ENCODE measurements at places on chromosomes 3 and 15. TPM values are rescaled to one million over a fixed set of nuclear protein-coding genes. Genes with fewer than 3 reads are reported as not detected.

Gene STAC
- 19.3 TPM for total RNA-seq

Gene HRG
- total RNA-seq = under 0.01 TPM

DNA sequence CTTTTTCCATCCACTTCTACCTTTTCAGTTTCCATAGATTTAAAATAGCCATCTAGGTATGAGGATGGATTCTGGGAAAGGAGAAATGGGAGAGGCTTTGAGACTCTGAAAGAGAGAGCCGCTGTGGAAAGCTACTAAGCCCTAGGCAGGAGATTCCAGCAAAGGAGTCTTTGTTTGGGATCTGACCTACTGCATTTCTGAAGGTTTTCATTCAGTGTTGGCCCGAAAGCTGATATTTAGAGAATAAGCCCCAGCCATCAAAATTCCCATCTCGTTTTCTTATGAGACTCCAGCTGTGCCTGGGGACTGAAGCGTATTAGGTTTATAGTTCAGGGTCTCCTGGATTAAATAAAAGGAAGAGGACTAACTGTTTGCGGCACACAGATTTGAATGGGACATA is 19.5 kb downstream of the LIPH start:
- no peak for DNase-seq

DNA sequence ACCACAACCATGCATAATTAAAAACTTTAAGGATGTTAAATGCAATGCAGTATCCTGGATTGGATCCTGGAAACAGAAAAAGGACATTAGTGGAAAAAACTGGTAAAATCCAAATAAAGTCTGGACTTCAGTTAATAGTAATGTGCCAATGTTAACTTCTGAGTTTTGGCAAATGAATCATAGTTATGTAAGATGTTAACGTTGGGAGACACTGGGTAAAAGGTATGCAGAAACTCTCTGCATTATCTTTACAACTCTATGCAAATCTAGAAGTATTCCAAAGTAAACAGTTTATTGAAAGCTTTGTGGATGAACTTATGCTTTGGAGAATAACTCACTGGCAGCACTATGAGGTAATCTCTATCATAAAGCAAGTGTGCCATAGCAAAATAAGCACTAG is 357.4 kb downstream of the RORA start:
- DNase-seq = no peak

DNA sequence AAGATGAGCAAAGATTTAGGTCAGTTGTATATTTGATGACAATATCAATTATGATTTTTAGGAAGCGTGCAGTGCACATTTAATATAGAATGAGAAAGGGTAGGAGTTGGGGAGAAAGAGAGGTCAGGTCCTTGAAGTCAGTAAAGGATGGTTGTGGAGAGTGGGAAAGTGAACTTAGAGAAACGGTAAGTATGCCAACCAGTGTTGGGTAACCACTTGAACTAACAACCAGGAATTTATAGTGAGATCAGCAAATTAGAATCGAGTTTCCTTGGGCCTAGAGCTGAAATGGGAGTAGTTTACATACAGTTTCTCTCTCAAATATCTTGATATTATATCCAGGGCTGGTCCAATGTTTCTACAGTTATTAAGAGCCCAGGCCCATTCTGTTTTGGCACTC is 188.5 kb upstream of the RBMS3 start:
- no peak for DNase-seq
